DMS153 (cell line): ENCODE measurements at places on chromosomes 4 and X.

GRCh38 chr4:7854697-7855370, 84.8 kb downstream of the AFAP1 start:
- DNase-seq = no peak

- no peak for DNase-seq
Observed at GRCh38 chr4:169707958-169708643, 49.6 kb downstream of the HPF1 start.

GRCh38 chr4:54525602-54526001, 132.2 kb upstream of the KIT start:
- no peak for DNase-seq

GRCh38 chr4:4308800-4309441, 18.9 kb downstream of the ZBTB49 start:
- DNase-seq = no peak

GRCh38 chr4:106676173-106676921, 307.8 kb upstream of the GIMD1 start:
- DNase-seq = no peak

DNA sequence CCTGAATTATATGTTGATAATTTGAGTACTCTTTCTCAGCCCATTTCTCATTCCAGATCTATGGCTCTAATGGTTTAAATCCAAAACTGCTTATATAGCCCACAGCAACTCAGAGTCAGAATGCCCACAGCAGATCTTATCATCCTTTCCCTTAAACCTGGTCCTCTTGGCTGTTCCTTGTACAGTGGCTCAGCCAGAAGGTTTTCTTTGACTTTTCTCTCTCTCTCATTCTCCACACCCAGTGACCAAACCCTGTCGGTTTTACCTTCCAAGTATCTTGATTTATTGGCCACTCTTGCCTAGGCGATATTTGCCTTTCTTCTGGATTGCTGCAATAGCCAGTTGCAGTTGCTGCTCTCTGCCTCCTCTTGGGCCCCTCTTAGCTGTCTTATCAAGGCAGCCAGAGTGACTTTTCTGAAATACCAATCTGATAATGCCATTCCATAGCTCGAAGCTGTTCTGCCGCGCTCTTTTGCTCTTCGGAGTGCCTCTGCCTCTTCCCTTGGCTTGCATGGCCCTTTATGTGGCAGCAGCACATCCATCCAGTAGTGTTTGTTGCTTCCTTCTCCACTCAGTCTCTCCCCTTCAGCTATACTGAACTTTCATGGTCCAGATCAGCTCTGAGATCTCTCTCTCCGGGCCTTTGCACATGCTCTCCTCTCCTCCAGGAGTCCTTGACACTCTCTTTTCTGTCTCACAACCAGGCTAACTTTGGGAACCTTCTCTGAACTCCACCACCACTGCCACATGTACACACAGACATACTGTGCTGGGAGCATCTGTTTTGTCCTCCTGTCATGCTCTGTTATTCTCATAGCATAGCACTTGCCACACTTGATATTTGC, 11.8 kb downstream of the GAB1 start:
- no peak for DNase-seq

GRCh38 chr4:165177725-165178666, 29.4 kb upstream of the KLHL2 start:
- no peak for DNase-seq

DNA sequence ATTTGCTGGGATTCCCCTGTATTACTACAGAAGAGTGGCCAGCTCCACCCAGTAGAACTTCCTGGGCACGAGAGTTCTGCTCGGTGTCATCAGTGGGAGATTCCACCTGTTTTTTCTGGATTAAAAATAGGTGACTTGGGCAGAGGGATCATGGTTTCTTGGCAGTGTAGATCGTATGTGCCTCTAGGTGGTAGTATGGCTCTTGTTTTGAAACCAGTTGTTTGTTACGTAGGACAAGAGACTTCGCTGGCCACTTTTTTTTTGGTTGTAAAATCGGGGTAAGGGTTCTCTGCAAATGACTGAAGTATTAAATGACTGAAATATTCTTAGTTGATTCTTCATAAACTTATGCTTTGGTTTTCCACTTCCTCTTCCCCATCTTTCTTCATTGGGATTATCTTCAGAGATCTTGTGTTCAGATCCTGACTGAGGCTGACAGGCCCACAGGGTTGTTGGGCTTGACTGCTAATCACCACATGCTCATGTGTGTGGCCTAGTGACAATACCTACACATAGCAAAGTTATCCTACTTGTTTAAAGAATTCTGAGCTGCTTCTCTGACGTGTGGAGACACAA, 43.8 kb upstream of the WDR1 start:
- no peak for DNase-seq
